ENCODE measurements at places on chromosomes 16 and 17. TPM values are rescaled to one million over a fixed set of nuclear protein-coding genes. Genes with fewer than 3 reads are reported as not detected.
A peak's percentile ranks its signal among the peaks of the same experiment; 100 is the strongest.

DNA sequence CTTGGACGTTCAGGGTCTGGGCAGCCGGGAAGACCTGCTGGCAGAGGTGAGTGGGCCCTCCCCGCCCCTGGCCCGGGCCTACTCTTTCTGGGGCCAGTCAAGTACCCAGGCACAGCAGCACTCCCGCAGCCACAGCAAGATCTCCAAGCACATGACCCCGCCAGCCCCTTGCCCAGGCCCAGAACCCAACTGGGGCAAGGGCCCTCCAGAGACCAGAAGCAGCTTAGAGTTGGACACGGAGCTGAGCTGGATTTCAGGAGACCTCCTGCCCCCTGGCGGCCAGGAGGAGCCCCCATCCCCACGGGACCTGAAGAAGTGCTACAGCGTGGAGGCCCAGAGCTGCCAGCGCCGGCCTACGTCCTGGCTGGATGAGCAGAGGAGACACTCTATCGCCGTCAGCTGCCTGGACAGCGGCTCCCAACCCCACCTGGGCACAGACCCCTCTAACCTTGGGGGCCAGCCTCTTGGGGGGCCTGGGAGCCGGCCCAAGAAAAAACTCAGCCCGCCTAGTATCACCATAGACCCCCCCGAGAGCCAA lies 8.6 kb upstream of the ABCC3 start:
- peak; percentile 73 for DNase-seq

- DNase-seq, result peak; percentile 62
Measured at GRCh38 chr17:4678448-4679026, 25.4 kb downstream of the PELP1 start.

The PIK3R6 gene
- not detected for total RNA-seq

DNA sequence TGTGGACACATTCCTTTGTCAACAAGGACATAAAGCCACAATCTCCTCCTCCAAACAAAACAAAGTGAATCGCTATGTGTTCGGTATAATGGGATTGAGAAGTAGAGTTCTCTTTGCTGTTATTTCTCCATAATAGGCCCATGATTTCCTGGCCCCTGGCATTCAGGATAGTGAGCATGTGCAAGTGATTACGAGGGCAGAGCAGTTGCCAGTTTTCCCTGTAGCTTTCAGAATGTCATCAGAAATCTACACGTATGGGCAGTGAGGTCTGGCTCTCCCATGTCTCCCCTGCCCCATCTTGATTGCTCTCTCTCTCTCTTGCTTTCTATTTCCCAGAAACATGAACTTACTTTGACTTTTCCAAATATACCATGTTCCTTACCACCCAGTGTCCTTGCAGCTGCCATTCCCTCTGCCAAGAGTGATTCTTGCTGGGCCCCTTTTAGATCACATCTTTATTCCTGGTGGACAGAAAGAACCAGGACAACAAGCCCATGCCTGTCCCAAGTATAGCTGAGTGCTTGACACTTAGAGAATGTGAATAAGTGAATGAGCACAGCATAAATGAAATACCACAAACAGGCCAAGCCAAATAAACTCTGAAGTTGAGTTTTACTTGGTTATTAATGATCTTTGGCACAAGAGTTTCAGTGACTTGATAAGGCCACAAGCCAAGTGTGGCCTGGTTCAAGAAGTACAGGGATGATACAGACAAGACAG lies 273.1 kb downstream of the CDH13 start:
- peak; percentile 36 for DNase-seq

The PRR29 gene
- 0.26 TPM for total RNA-seq

The CMTM3 gene
- 19.0 TPM for total RNA-seq

The TPPP3 gene
- 67.0 TPM for total RNA-seq

The KRTAP4-7 gene
- not detected for total RNA-seq

- no peak for DNase-seq
Measured at GRCh38 chr17:49687878-49688491, 10.1 kb upstream of the SPOP start.

The GSDMA gene
- total RNA-seq, result not detected

DNA sequence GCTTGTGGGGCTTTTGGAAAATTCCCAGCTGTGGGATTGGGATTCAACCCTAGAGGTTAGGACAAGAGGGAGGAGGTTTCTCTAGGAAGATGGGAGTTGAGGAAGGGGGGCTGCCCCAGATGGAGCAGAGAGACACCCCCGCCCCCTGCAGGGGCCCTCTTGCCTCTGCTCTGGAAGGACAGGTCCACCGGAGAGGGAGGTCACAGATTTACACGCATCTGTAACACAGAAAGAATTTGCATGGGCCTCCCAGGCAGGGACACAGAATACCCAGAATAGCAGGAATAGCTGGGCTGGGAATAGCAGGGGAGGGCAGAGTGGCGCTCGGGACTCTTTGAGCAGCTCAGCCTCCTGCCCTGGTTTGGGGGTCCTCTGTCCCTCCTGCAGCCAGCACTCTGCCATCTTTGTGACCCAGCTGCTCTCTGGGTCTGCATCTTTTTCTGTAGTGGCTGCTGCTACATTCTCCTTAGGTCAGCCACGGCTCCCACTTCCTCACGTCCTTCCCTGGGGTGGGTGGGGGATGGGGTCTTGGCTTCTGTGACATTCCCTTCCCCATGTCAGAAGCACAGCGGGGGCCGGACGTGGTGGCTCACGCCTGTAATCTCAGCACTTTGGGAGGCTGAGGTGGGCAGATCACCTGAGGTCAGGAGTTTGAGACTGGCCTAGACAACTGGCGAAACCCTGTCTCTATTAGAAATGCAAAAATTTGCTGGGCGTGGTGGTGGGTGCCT lies 33.9 kb upstream of the PLLP start:
- DNase-seq, result peak; percentile 36
